ENCODE measurements at places on chromosomes 5 and 9. TPM values are rescaled to one million over a fixed set of nuclear protein-coding genes. Genes with fewer than 3 reads are reported as not detected.

DNA sequence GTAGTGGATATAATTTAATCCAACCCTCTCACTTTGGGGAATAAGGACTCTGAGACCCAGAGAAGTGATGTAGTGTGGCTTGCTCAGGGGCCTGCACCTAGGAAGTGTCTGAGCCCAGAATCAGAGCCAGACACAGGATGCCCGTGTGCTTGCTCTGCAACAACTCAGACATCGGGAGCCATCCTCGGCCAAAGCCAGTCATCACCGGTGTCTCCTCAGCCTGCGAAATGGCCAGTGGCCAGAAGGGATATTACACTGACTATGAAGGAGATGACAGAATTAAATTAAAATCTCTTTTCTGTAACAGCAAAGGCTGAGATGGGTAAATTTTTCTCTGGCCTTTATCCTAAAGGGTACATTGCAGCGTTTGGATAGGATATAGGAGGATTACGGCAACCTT, 102.9 kb downstream of the MARCHF11 start:
- H3K36me3 ChIP-seq = no peaks in the 10 kb centered on the region
- H3K4me3 ChIP-seq = no peak overlapping the region
- no peak for DNase-seq
- H3K27me3 ChIP-seq = no peaks in the 10 kb centered on the region
- no peak overlapping the region for H3K27ac ChIP-seq
- H3K4me1 ChIP-seq = no peaks in the 10 kb centered on the region

Gene SOHLH1
- total RNA-seq = not detected

GRCh38 chr5:38739705-38740045, 106.1 kb upstream of the OSMR start:
- no peak for DNase-seq
- H3K4me3 ChIP-seq = no peak overlapping the region

DNA sequence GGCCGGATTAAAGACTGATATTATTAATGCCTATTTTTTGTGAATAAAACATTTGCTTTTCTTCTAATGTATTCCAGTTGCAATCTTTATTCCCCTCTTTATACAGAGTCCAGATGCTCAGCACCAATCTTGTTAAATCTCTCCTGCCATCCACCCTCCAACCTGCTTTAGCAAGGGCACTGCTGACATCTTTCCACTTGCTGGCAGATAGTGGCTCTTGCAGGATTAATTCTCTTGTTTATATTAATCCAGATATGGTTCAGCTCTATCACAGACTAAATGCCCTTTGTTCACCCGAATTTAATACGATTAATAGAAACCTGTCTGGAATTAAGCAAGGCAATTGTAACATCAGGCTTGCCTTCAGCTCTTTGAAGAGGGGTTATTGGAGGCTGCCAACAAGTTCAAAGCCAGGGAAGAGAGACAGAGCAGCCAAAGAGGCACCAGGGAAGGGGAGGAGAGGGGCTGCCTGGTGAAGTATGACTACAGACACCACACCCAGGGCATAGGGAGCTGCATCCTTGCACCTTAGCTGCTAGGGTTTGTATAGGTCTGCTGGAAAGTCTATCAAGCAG, 236.2 kb downstream of the SAXO1 start:
- DNase-seq = no peak
- H3K27me3 ChIP-seq = no peaks in the 10 kb centered on the region
- H3K4me3 ChIP-seq = no peak overlapping the region
- H3K36me3 ChIP-seq = no peaks in the 10 kb centered on the region
- H3K4me1 ChIP-seq = no peaks in the 10 kb centered on the region

DNA sequence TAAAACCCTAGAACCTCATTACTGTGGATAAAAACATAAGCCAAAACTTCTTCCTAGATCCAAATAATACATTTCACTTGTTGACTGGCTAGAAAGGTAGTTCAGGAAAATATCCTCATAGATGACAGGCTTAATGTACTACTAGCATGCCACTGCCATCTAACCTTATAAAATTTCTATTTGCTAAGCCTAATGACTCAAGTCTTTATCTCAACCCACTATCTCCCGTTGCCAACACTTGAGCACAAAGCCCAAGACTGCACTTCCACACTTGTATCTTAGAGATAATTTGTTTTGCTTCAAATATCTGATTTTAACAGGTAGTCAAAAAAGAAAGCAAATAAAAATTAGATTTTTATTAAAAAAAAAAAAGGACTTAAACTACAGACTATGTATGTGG, 42.7 kb downstream of the FBXL17 start:
- no peaks in the 10 kb centered on the region for H3K36me3 ChIP-seq
- H3K4me3 ChIP-seq = no peak overlapping the region
- H3K4me1 ChIP-seq = peaks cover 6% of the 10 kb centered on the region
- H3K27ac ChIP-seq = no peak overlapping the region

DNA sequence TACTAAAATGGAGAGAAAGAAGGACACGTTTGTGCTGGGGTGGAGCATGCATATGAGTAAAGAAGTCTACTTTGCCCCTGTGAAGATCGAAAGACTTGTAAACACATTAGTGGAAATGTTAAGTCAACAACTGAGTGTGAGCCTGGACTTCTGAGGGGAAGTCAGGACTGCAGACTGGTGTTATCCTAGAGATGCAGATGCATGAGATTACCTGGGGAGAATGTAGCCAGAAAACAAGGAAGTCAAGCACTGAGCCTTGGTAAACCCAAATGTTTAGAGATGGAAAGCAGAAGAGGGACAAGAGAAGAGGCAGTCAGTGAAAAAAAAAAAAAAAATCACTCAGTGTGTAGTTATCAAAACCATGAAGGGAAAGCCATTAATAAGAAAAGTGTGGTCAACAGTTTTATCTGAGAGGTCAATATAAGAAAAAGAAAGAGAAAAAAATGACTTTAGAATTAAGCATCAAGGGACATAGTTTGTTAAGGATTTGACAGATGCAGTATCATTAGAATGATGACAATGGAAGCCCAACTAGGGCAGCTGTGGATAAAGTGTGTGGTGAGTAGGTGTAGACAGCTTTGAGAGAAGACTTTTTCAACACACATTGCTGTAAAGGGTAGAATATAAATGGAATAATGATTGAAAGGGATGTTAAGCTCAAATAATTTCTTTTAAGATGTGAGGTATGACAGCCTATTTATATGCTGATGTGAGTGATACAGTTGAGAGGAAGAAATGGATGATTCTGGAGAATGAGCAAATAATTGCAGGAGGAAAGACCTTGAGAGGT, 22.2 kb downstream of the JAKMIP2 start:
- no peak overlapping the region for H3K27ac ChIP-seq
- no peak for DNase-seq
- no peaks in the 10 kb centered on the region for H3K27me3 ChIP-seq
- no peaks in the 10 kb centered on the region for H3K4me1 ChIP-seq
- H3K4me3 ChIP-seq = no peak overlapping the region
- H3K36me3 ChIP-seq = no peaks in the 10 kb centered on the region

Gene CATSPER3
- 1.3 TPM for total RNA-seq

DNA sequence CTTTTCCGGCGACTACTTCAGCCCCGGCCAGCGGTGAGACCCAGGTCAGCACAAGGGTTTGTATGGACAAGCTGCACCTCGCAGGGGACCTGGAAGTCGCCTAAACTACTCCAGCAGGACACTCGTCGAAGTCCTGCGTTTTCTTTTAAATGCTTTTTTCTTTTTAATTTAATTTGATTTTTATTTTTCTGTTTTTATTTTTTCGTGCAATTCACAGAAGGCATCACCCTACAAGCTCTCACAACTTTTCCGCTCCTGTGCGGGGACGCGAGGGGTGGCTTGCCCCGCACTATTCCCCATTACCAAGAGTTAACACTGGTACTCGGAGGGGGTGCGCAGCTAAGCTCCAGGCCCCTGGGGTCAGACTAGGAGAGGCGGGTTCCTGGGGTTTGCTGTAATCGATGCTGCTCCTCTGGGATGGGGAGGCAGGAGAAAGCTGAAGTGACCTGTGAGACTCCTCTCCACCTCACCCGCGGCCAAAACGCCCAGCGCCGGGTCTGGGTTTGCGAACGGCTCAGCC, 1.3 kb downstream of the EDIL3 start:
- H3K27ac ChIP-seq = no peak overlapping the region
- peaks cover 24% of the 10 kb centered on the region for H3K27me3 ChIP-seq
- no peak for DNase-seq
- no peaks in the 10 kb centered on the region for H3K36me3 ChIP-seq
- H3K4me1 ChIP-seq = peaks cover 3% of the 10 kb centered on the region

GRCh38 chr5:19193631-19194030, 794.4 kb downstream of the CDH18 start:
- no peaks in the 10 kb centered on the region for H3K4me1 ChIP-seq
- H3K4me3 ChIP-seq = no peak overlapping the region
- H3K27me3 ChIP-seq = no peaks in the 10 kb centered on the region
- H3K36me3 ChIP-seq = no peaks in the 10 kb centered on the region
- no peak for DNase-seq
- no peak overlapping the region for H3K27ac ChIP-seq

- no peaks in the 10 kb centered on the region for H3K27me3 ChIP-seq
- H3K27ac ChIP-seq = no peak overlapping the region
- DNase-seq = peak; percentile 78
- no peak overlapping the region for H3K4me3 ChIP-seq
- H3K36me3 ChIP-seq = no peaks in the 10 kb centered on the region
- no peaks in the 10 kb centered on the region for H3K4me1 ChIP-seq
These were observed 17.3 kb upstream of the ODF2 start for GRCh38 chr9:128438343-128439109.

DNA sequence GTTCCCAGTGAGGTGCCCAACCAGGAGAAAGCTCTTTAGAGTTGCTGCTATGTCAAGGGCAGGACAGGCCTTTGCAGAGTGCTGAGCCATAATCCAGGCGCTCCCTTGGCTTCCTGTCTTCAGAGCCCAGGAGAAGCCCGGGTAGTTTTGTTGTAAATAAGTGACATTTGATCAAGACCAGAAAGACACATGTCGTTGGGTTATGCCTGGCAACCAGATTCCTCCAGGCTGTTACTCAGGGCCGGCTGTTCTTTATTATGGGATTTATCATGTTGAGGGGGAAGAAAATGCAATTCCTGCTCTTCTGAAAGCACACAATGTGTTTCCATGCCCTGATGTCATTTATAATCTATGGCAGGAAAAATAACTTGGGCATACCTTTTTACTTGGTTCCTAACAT, 39.3 kb upstream of the SEMA4D start:
- DNase-seq = no peak
- no peak overlapping the region for H3K4me3 ChIP-seq
- no peaks in the 10 kb centered on the region for H3K36me3 ChIP-seq
- no peaks in the 10 kb centered on the region for H3K27me3 ChIP-seq

GRCh38 chr5:79691007-79691406, 1.4 kb downstream of the CMYA5 start:
- H3K4me3 ChIP-seq = no peak overlapping the region
- DNase-seq = no peak

- no peak overlapping the region for H3K4me3 ChIP-seq
- H3K27ac ChIP-seq = no peak overlapping the region
- H3K4me1 ChIP-seq = no peaks in the 10 kb centered on the region
- H3K36me3 ChIP-seq = no peaks in the 10 kb centered on the region
These were observed 172.3 kb downstream of the CACNA1B start for GRCh38 chr9:138049779-138050471.

Gene PCDHB8
- total RNA-seq = 0.43 TPM

DNA sequence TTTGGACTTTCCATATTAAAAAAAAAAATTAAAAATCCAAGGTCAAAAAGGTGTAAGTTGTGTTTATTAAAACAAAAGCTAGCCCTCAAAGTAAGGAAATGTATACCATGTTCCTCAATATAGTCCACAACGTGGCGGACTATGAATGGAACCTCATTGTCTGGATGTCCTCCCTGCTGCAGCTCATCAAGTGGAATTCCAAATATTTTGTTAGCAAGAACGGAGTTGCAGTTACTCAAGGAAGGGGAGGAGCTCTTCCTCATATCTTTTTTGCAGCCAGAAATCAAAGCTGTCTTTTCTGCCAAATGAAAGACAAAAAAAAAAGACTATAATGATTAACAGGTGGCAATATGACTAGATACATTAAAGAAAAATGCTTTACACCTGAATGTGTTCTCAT, 14.0 kb downstream of the FAM13B start:
- no peaks in the 10 kb centered on the region for H3K4me1 ChIP-seq
- H3K27me3 ChIP-seq = no peaks in the 10 kb centered on the region
- no peak overlapping the region for H3K4me3 ChIP-seq

Gene SAPCD2
- total RNA-seq = 0.09 TPM

DNA sequence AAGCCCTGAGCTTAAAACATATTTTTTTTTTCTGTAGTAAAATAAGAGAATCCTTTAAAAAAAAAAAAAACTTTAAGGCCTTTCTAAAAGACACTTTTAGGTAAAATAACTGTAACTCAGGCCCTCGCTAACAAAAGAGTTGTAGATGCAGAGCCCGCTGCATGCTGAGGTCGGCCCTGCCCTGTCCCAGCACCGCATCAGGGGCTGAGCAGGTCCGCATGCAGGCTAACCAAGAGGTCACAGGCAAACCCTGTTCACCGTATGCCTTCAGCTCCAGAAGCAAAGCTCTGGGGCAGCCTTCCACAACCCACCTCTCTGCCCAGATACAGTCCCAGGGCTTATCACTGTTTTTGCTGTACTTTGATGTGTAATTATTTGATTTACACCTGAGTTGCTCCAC, 216.1 kb downstream of the GNA14 start:
- H3K4me3 ChIP-seq = no peak overlapping the region
- H3K27me3 ChIP-seq = no peaks in the 10 kb centered on the region
- no peak for DNase-seq
- H3K4me1 ChIP-seq = peaks cover 1% of the 10 kb centered on the region
- no peak overlapping the region for H3K27ac ChIP-seq

DNA sequence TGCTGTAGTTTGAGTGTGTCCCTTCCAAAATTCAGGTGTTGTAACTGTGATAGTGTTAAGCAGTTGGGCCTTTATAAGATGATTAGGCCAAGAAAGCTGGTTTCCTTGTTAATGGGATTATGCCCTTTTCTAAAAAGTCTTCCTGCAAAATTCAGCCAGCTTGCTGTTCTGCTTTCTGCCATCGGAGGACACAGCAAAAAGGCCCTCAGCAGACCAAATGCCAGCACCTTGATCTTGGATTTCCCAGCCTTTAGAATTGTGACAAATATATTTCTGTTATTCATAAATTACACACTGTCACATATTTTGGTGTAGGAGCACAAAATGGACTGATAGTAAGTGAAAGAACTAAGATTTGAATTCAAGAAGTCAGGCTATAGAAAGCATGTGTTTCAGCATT, 203.2 kb downstream of the IZUMO3 start:
- H3K4me3 ChIP-seq = no peak overlapping the region
- no peaks in the 10 kb centered on the region for H3K27me3 ChIP-seq
- no peaks in the 10 kb centered on the region for H3K4me1 ChIP-seq
- H3K27ac ChIP-seq = no peak overlapping the region
- DNase-seq = no peak

DNA sequence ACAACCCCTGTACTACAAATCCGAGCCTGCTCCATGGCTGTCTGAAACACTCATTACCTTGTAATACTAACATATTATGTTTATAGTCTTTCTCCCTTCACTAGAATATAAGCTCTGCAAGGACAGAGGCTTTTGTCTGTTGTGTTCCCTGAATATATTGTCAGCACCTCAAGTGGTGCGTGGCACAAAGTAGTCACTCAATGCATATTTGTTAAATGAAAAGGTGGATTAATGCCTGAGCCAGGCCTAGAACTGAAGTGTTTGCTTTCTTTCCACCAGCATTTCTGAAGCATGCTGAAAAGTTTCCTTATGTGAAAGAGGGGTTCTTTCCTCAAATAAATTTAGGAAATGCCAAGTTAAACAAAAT, 36.3 kb downstream of the ELL2 start:
- H3K4me1 ChIP-seq = peaks cover 49% of the 10 kb centered on the region
- H3K27ac ChIP-seq = peak overlapping the region; percentile 72
- no peaks in the 10 kb centered on the region for H3K27me3 ChIP-seq
- H3K4me3 ChIP-seq = no peak overlapping the region
- DNase-seq = no peak
- H3K36me3 ChIP-seq = no peaks in the 10 kb centered on the region

Gene GCNT4
- total RNA-seq = 2.9 TPM
